ENCODE measurements at places on chromosomes 1 and 21.

DNA sequence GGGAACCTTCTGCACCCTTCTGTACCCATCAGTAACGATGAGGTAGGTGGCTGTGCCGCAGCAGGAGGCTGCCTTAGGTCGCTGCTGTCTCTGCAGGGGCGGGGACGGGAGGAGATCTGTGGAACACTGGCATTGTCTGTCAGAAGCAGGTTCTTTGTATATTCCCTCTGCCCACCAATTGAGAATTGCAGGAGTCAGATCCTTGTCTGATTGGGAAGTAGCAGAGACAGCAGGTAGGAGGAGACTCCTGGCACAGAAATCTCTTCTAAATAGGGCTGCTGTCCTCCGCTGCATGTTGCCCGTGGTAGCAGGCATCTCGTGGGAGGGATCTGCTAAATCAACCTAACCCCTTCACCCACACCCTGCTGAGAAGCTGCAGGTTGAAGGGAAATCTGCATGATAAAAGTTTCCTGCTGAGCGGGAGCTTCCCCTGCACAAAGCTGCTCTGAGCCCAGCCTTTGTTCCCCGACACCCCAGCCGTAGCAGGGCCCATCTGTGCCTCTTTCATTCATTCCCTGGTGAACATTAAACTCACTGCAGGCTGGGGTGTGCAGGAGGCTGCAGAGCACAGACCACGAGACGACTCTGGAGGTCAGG is 15.9 kb downstream of the SARS1 start:
- DNase-seq: no peak

DNA sequence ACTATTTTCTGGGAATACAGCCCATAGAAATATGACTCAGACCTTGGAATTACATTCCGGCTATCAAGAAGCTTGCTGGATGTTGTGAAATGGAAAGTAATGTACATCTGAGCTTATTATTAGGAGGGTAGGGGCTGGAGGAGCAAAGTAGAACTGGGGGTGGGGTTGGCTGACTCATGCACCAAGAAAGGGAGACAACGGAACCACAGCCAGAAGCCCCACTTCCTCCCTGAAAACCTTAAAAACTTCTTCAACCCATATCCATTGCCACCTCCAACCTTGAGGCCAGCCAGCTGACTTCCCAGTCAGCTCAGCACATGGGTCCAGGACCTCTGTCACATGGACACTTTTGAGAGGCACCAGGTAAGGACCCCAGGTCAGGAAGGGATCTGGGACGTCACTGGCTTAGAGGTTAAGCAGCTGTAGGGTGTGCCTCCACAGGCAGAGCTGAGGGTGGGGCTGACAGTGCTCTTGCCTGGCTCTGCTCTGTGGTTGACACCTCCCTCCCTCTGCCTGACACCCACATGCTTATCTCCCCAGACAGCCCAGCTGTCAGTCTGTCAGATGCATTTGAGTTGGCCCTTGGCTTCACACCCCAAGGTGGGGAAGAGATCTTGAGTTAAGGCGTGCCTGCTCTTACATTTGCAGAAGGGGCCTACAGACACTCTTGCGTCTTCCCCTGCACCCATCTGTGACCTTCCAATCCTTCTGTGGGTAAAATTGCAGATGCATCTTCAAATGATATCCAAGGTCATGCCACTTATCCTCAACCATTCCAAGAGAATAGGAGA is 5.7 kb upstream of the ZNF683 start:
- peak; percentile 58 for DNase-seq

DNA sequence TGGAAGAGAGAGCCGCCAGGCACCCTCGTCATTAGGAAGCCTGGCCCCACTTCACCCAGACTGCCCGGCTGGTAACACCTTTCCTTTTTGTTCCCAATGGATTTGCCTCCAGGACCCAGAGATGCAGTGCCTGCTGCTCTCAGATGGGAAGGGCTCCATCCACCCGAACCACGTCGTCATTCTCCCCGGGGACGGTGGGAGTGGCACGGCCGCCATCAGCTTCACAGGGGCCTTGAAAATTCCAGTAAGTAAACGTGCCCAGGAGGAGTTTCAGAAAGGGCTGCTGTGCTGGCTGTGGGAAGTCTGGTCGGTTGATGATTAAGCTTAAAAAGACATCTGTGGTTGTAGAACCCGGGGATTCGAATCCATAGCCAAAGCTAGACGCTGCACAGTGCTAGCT is 45.2 kb downstream of the SLC37A1 start:
- no peak for DNase-seq

- DNase-seq: no peak
Measured at GRCh38 chr1:220841293-220841692, 38.0 kb upstream of the HLX start.

DNA sequence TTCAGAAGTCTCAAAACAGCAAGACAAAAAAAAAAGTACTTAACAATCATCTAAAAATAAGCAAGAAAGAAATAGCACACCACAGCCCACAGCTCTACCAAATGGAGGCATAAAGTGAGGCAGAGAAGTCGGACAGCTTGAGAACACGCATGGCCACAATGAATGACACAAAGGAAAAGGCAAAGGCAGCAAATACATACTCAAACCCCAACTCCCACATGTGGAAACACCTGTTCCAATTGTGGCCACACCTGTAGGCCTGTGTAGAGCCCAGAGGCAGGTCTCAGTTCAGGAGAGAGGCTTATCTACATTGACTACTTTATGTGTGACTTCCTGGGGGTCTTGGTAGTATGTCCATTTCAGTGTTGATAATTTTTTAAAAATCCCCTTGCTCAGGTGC is 543.5 kb downstream of the LMO4 start:
- DNase-seq: no peak

DNA sequence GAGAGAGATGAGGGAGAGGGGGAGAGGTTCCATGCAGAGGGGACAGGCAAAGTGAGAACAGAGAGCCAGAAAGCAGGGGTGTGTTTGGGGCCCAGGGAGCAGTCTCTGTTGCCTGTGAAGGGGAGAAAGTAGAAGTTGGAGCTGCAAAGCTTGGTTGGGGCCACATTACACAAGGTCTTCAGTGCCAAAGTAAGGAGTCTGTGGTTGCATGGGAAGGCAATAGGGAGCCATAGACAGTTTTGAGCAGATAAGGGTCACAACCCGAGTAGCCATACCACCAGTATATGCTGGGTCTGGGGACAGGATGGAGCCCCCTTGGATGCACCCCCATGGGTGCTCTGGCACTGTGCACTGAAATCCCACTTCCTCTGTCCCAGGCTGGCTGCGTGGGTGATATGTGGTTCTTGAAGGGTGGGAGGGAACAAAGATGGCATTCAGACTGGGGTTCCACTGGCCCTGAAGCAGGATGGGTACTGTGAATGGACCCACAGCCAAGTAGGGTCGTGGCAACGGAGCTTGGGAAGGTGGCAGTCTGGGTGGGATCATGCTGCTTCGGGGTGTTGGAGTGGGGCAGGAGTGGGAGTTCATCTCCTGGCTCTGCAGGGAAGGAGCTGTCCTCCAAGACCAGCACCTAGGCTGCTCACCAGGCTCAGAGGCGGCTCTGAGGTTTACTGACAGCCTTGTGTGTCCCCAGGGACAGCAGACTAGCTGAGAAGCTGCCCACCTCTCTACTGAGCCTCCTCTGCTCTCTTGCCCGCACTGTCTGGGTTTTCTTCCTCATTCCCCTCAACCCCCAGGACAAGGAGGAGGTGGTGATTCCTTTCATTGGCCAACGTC is 12.1 kb downstream of the DRAXIN start:
- no peak for DNase-seq

DNA sequence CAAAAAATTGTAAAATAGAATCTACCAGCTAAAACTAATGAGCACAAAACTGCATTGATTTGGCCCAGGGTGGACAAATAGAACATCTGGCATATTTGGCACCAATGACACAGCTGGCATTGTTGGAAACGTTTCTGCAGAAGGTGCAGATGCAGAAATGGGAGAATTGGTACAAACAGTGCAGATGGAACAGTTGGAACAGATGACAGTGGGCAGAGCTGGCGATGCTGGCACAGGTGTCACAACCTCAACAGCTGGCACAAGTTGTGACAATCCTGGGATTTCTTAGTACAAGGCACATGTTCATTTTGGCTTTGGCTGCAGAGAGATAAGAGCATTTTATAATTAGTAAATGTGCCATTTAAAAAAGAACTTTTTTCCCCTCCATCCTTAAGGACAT is 91.1 kb upstream of the ZBTB18 start:
- DNase-seq: no peak

DNA sequence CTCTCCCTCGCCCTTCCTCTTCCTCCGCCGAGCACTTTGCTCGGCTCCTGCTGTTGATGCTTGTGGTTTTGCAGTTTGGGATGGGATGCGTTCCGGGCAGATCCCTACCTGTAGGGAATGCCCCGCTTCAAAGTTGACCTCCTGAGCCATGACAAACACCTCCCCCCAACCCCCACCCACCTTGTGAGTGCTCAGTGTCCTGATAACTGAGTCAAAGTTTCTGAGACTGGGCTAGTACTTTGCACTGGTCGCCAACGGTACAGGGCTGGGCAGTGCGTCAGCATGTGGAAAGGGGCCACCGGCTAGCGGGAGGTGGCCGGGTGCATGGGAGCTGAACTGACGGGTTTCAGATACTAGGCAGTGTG is 771 bp downstream of the RABGAP1L start:
- no peak for DNase-seq

- DNase-seq: no peak
Measured at GRCh38 chr1:202063093-202063492, 52.7 kb downstream of the ELF3 start.

GRCh38 chr1:175188936-175189335 is 3.6 kb downstream of the KIAA0040 start:
- peak; percentile 25 for DNase-seq

DNA sequence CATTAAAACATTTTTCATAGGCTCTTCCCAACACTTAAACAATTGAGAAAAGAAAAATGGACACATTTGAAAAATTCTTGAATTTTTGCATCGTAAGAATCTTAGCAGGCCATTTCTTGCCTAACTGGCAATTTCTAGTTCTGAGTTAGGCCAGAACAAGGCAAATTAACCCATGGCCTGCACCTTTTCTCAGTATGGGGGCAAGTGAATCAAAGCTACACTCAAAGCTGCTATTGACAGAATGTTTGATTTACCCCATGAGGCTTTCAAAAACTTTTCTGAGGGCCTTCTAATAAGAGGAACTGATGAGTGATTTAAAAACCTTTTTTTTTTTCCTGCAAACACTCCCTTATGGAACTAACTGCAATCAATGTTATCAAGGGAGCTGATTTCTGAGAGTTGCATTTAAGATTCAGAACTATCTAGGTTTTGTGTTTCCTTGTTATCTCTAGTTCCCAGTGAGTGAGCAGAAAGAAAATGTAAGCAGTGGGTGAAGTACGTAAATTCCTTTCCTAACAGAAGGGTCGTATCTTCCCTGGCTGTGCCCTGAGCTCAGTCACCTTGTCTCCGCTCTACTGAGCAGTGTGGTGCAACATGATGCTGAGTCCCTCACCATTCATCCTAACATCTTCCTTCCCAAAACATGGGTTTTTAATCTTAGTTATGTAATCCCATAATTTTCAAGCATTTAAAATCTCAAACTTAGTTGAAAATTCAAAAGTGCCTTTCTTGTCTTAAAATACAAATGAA is 353.7 kb downstream of the DPYD start:
- no peak for DNase-seq

- no peak for DNase-seq
Measured at GRCh38 chr1:11641776-11642305, 12.4 kb downstream of the FBXO2 start.

- no peak for DNase-seq
Measured at GRCh38 chr1:65083263-65083896, 64.6 kb upstream of the AK4 start.

DNA sequence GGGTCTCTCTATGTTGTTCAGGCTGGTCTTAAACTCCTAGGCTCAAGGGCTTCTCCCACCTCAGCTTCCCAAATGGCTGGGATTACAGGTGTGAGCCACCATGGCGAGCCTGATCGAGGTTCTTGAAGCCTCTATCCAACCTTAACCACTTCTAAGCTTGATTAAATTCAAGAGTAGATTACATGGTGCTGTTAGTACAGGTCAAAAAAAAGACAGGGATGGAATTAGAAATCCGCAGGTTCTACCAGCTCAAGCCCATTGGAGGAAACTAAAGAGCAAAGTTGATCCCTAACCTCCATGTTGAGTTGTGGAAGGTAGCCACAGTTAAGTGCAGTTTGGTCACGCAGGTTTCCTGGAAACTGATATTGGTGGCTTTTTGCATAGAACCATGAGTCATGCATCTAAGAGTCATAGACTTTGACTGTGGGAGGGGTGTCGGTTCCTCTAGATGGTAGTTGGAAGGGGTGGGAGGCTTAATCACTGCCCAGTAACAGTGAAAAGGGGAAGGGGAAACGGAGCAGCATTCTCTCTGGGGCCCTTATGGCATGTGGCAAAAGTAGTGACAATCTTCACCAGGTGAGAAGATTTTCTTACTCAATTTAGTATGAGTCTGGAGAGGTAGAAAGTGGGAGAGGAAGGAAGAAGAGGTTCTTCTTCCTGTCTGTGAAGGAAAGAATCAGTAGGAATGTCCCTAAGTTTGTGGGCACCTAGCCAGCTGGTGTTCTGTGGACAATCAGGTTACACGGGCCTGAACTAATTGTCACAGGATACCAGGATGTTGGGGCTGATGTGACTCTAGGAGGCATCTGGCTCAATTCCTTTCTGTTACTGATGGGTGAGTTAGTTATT is 7.0 kb downstream of the CD53 start:
- peak; percentile 34 for DNase-seq

- DNase-seq: no peak
Measured at GRCh38 chr1:30616759-30617158, 106.6 kb downstream of the MATN1 start.

DNA sequence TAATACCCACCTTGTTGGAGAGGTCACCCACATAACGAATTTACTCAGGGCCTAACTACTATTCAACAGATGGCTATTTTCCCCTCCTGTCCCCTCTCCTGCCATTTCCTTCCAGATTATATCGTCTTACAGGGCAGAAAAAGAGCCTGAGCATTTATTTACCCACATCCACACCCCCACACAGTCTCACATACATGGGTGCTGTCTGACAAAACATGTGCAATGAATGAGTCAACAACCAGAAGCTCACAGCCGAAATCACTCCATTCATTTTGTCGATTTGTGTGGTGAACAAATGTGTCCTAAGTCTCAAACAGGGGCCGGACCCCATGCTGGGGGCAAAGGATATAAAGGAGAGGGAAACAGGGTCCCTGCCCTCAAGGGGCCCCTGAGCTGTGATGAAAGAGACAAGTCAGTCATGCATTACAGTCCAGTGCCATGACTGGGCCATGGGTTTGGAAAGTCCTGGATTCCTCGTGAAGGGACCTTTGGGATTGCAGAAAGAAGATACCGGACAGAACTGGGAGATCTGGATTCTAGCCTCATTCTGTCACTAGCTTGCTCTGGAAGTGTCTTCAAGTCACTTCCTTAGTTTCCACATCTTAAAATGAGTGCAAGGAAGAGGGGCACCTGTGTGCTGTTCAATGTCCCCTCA is 16.4 kb upstream of the ZNF683 start:
- DNase-seq: no peak

GRCh38 chr1:235004276-235004675 is 124.4 kb downstream of the TOMM20 start:
- no peak for DNase-seq
